ENCODE measurements at places on chromosomes 12 and 14.

DNA sequence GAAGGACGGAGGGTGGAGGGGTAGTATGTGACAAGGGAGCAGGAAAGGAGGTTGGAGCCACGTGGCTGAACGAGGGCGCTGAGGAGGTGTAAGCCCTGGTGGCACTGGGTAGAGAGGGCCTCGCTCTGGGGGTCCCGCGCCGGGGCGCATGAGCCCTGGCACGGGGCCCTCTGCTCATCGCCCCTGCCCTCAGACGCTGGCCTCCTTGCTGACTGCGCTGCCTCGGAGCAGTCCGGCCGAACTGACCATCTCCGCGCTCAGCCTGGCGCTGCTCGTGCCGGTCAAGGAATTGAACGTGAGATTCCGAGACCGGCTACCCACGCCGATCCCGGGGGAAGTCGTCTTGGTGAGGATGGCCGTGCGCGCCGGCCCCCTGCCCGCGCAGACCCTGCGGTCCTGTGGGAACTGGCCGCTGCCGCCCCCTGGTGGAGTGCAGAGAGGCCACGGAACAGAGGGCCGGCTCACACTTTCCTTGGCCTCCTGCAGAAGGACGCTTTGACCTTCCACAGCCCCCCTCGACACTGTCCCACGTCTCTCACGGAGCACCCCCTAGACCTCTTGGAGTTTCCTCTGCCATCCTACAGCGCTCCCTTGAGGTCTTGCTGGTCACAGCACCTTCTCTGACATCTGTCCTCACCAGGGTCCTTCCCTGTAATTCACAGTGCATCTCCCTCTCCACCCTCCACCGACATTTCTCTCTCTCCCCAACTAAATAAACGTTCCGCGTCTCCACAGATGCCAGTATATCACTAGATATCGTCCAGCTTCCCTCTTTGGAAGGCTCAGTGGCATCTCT is 10.5 kb downstream of the ARHGEF25 start:
- DNase-seq = peak; percentile 83

DNA sequence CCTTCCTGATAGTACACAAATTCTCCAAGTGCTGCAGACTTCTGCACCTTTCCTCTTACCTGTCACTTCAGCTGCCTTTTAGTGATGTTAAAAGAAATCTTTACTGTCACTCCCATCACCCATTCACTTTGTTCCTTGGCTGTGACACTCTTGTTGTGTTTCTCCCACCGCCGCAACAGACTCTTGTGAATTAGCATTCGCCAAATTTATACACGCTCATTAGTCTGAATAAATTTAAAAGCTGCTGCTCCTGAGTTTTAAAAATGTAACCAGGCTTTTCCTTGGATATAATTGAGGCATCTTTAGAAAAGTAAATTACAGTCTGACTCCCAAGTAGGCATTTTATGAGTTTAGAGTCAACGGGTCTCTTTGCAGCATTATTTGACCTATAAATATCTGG is 1197.9 kb downstream of the BCL11B start:
- no peak for DNase-seq

- DNase-seq = no peak
Measured at GRCh38 chr12:120481022-120481767, 11.6 kb upstream of the SRSF9 start.

DNA sequence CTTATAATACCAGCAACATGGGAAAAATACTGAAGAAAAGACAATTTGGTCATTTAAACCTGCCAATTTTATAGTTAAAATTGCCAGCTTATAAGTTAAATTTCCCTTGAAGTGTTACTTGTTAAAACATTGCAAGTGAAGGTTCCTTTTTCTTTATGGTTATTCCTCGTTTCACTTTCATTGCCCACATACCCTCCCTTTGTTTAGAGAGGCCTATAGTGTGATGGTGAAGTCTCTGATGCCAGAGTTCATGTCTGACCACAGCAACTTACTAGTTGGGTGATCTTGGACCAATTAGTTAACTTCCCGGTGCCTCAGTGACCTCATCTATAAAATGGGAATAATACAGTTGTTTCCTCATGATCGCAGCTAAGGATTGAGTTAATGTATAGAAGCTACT is 173.5 kb downstream of the ANO6 start:
- no peak for DNase-seq

GRCh38 chr14:51481643-51482042 is 170.1 kb upstream of the FRMD6 start:
- no peak for DNase-seq

- no peak for DNase-seq
Measured at GRCh38 chr14:103128631-103129300, 5.5 kb downstream of the TNFAIP2 start.

GRCh38 chr14:21912367-21912766 is 238.7 kb upstream of the OR4E1 start:
- DNase-seq = no peak

GRCh38 chr14:73295198-73295796 is 58.0 kb downstream of the PAPLN start:
- DNase-seq = no peak

- no peak for DNase-seq
Measured at GRCh38 chr14:99730876-99731546, 46.9 kb downstream of the CYP46A1 start.

- DNase-seq = peak; percentile 38
Measured at GRCh38 chr14:64196814-64197411, 97.3 kb downstream of the ESR2 start.

DNA sequence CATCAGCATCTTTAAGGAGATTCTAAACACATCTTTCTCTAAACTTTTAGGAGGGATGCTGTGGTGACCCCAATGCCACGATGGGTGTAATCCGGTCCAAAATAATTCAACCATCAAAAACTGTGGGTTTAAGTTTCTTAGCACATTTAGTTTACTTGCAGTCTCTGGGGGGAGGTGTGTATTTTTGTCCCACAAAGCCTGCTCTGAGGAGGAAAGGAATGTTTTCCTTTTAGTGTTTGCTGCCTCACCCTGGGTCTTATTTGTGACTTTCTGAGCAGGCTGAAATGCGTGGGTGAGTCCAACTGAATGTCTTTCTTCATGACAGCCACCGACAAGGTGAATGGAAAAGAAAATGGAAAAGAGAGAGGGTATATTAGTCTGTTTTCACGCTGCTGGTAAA is 1324.7 kb downstream of the AACS start:
- DNase-seq = no peak

DNA sequence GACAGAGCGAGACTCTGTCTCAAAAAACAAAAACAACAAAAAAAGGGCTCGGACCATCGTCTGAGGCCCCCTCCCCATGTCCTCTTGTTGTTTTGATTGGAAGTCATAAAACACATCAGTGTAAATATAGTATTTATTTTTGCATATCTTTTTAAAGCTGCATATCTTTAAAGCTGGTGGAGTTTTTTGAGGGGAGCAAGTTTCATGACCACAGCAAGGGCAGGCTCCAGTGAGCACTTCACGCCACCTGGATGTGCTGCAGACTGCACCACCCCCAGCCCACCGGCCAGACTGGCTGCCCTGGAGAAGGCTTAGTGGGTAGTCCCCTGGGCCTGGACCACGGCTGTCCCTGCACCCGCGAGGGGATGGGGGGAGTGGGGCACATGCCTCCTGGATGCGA is 11.9 kb upstream of the BCL7A start:
- DNase-seq = no peak

DNA sequence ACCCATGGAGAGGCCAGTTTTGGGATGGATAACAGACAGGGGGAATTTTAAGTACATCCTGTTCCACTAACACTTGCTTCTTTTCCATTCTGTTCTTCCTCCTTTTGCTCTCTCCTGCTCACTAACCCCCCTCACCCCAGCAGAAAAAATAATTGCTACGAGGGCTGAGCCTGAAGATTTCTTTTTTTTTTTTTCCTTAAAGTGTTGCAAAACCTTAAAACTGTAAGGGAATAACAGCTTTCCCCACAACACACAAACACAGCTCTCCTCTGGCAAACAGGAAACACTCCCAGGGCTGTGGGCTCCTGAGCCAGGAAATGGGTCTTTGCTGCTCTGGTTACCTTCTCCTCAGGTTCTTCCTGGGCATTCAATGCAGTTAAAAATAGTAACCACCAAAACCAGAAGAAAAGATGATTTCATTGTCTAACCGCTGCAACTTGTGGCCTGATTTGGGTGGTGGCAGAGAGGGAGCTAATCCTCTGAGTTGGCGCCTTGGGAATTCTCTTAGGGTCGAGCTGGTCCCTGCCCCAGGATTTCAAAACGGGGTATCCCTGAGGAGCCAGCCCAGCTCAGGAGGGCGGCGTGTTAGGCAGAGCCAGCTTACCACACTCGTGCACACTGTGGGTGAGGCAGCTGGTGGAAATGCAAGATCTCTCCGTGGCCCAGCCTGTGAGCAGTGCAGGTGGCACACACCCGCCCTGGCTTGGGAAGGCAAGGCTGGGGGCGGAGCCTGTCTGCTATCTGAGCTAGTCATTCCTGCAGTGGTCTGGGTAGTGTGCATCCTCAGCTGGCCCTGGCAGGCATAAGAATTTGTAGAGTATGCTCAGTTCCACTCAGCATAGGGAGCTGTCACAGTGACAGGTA is 17.1 kb upstream of the EMP1 start:
- peak; percentile 72 for DNase-seq

DNA sequence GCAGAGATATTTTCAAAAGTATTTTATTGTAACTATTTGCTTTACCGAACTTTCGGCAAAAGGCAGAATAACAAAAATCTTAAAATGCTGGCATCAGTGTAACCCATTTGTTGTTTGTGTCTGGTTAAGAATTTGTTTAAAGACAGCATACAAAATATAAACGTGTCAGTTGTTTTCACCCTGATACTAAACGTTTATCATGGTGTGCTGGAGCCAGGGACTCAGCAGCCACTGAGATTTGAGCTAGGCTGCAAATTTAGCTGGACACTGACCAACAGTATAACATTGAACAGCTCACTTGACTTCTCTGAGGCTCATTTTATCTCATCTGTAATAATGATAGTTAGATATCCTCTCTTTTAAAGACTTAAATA is 183.7 kb downstream of the TMTC3 start:
- no peak for DNase-seq

DNA sequence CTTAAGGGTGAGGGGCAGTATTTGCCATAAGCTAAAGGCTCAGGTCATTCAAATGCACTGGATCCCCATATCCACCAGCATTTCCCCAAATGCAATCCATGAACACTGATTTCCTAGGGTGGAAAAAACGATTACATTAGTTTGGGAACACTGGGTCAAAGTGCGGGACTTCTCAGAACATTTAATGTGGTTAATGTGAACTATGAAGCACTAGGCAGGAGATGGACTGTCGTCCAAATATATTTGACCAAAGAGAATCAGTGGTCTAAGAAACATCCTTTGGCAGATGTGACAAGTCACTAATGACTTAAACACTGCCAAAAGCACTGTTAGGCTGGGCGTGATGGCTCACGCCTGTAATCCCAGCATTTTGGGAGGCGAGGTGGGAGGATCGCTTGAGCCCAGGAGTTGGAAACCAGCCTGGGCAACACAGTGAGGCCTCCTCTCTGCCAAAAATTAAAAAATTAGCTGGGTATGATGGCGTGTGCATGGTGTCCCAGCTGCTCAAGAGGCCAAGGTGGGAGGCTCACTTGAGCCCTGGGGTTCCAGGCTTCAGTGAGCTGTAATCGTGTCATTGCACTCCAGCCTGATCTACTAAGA is 205.4 kb downstream of the CALM1 start:
- no peak for DNase-seq

GRCh38 chr14:41377932-41378331 is 228.7 kb upstream of the LRFN5 start:
- no peak for DNase-seq

GRCh38 chr12:19482551-19483109 is 43.3 kb downstream of the AEBP2 start:
- DNase-seq = no peak

All from endothelial cell (in vitro differentiated cells).